ENCODE measurements at places on chromosomes 7 and 10. TPM values are rescaled to one million over a fixed set of nuclear protein-coding genes. Genes with fewer than 3 reads are reported as not detected.

GRCh38 chr7:3264693-3265339 is 36.2 kb upstream of the SDK1 start:
- no peak for DNase-seq

- peak; percentile 81 for DNase-seq
Observed at GRCh38 chr7:25216837-25217236, 11.4 kb downstream of the NPVF start.

DNA sequence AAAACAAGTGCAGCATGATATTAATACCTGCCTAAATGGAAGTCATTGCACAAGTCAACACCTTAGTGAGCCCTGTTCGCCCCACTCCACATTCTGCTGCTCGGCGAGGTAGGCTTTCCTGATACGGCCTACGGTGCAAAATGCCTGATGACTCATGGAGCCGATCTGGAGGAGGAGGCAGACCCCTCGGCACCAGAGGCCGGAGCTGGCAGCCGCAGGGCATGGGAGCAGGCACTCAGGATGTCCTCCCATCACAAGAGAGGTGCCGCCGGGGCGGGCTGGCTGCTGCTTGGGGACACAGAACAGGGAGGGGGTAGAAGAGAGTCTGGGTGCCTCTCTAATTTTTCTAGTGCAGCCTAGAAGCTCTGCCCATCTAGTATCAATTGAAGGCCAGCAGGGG is 418.5 kb upstream of the MGMT start:
- no peak for DNase-seq

DNA sequence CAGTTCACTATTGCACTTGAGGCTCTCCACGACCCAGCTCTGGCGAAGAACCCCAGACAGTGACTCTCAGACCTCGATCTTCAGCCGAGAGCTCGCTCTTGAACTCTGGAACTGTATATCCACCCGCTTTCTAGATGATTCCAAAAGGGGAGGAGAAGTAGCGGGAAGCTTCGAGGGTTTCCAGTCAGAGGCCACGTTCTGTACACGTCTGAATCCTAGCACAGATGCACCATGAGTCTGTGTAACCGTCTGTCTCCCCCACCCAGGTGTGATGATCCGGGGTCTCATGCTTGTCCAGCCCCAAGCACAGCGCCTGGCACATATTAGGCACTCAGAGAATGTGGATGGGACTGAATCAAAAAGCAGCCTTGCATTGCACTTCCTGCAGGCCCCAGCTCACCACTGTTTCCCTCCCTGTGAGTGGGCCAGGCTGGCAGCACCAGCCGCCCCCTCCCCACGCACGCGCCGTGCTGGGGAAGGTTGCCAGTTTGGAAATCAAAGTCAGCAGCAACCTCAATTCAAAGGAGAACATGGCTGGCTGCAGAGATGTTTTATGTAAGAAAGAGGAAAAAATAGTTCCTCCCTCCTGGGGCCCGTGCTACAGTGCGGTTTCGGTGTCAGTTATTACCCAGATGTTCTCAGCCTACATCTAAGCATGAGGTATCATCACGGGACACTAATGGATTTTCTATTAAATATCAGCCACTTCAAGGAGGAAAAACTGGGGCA is 5.7 kb downstream of the GRID2IP start:
- no peak for DNase-seq

- DNase-seq = no peak
Observed at GRCh38 chr10:102799691-102800471, 37.3 kb downstream of the CYP17A1 start.

DNA sequence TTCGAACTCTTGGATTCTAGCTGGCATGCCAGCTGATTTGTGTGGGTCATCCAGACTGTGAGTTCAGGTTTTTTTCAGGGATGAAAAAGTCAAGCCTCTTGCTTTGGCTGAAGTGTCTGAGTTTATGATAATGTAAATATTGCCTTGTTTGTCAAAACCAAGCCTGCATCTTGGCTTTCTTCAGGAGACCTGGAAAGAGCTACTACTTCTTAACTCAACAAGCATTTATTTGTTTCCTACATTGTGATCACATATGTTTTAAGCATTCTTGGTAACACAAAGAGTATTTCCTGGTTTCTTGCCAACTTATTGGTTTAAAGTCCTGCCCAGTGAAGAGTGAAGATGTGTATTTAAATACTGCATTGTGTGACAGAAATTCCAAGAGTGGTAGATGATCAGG is 407.1 kb downstream of the LRMDA start:
- DNase-seq = no peak

DNA sequence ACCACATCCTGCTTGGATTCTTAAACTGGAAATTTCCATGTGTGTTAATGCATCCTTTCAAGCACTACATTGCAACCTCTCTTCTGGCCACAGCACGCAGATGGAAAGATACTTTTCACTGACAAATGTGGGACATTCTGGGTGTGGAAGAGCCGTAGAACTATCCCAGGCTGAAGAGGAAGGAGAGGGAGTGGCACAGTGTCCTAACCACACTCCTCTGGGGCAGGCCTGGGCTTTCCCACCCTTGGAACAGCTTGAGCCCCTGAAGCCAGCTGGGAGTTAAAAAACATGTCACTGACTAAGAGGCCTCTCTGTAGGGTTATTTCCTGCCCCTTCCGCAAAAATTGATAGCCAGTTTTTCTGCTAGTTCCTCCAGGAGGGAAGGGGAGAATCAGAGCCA is 34.0 kb upstream of the DNMBP start:
- DNase-seq = no peak

- DNase-seq = no peak
Observed at GRCh38 chr10:32790483-32790882, 167.5 kb downstream of the ITGB1 start.

DNA sequence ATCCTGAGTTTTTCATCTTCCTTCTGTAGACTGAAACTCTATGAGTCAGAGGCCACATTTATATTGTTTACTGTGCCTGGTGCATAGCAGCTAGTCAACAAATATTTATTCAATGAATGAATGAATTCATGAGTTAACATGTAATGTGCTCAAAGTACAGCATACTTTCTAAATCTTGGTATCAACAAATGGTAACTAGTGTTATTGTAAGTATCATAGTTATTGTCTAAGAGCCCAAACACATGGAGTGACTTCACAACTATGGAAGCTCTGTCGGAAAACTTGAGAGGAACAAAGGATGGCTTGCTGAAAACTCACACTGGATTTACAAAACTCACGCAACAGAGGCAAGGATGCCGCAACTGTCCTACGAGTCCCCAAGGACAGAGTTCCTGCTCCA is 35.9 kb downstream of the DENND2A start:
- no peak for DNase-seq

PLOD3 gene
- 275 TPM for total RNA-seq

VCL gene
- 30.5 TPM for total RNA-seq

OGA gene
- 57.8 TPM for total RNA-seq

ZNF804B gene
- total RNA-seq = not detected

CDC14C gene
- not detected for total RNA-seq

Measured in SK-MEL-5 (cell line).